ENCODE measurements at places on chromosomes 3 and 15.
A peak's percentile ranks its signal among the peaks of the same experiment; 100 is the strongest.

GRCh38 chr3:17913359-17913758 lies 170.9 kb upstream of the TBC1D5 start:
- DNase-seq, result no peak

DNA sequence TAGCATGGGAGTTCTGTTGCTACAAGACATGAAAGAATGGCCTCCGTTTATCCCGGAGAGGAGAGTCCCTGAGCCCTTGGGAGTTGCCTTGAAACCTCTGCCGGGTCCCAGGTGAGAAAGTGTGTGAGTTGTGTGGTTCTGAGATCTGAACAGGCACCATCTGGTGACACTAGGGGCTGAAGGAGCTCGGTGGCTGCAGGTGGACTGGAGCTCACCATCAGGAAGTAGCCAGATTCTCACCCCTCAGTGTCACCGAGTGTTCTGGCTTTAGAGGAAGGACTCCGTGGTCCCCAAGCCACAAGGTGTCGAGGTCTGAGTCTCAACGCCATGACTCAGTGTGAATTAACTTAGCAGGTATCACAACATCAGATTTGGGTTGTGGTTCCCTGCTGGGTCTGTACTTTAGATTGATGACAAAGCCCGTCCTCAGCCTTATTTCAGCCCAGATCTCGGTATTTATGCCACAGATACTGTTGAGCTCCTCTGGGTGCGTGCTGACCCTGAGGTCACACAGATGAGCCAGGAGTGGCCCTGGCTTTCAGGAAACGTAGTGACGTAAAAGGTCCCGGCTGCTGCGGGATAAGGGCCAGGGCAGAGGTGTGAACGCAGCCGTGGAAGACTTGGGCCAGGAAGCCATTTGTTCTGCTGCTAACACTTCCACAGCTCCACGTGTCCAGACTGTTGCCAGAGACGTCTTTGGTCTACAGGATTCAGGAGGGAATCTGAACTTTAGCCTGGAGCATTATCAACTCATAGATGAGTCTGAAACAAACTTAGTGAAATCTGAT lies 54.4 kb downstream of the PGPEP1L start:
- no peak for DNase-seq

GRCh38 chr3:140953028-140953960 lies 11.7 kb downstream of the SLC25A36 start:
- peak; percentile 76 for DNase-seq

DNA sequence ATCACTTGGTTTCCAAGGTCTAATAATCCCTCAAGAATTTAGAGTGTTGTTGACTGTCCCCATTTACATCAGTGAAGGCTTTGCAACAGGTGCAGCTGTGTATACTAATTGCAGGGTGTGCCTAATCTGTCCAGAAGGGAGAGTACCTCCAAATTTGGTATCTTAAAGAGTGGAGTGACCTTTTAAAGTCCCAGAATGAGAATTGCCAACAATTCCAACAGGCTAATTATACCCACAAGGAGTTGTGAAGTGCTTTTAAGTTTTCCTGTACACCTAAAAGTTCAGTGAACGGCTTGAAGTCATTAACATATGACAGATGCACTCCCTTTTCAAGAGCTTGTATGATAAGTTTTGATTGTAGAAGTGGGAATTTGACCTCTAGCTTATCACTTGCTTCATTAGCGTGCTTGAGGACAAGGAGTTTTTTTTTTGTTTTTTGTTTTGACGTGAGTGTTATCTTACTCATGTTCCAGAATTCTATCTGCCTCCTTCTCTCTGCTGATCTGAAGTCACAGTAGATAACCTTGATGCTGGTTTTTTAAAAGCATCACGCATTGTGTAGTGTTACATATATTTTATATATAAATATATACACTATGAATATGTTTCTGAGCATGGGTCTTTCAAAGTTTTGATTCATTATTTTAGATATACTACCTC lies 26.3 kb downstream of the CDIN1 start:
- no peak for DNase-seq

DNA sequence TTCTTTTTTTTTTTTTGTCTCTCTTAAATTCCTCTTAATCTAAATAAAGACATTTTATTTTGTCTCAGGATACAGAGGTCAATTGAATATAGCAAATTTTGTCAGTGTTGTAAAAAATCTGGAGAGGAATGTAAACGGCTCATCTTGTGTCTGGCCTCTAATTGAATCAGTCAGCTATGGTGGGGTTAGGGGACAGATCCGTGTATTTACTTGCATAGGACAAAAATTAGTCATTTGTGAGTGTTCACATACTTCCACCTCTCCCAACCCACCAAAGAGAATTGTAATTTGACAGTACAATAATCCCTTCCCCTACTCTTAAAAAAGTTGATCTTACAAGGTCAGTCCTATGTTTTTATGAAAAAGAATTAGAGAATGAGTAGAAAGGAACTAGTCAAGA lies 18.3 kb downstream of the PPARG start:
- DNase-seq, result no peak

DNA sequence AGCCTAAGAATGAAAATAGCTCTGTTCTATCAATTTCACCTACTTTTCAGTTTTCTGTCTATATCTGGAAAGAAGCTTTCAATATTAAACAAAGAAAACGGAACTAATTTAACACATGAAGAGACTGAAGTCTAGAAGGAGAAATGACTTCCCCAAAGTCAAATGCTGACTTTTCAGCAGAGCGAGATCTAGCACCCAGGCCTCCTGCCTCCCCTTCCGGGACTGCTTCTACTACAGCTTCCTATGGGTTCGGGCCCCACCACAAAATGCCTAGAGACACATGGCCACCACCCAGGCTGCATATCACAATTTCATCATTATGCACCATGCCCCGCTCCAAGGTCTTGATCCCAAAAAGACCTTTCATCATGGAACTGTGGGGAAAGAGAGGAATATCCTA lies 104.5 kb downstream of the SST start:
- no peak for DNase-seq

GRCh38 chr3:30551927-30552326 lies 54.5 kb upstream of the TGFBR2 start:
- DNase-seq, result no peak

DNA sequence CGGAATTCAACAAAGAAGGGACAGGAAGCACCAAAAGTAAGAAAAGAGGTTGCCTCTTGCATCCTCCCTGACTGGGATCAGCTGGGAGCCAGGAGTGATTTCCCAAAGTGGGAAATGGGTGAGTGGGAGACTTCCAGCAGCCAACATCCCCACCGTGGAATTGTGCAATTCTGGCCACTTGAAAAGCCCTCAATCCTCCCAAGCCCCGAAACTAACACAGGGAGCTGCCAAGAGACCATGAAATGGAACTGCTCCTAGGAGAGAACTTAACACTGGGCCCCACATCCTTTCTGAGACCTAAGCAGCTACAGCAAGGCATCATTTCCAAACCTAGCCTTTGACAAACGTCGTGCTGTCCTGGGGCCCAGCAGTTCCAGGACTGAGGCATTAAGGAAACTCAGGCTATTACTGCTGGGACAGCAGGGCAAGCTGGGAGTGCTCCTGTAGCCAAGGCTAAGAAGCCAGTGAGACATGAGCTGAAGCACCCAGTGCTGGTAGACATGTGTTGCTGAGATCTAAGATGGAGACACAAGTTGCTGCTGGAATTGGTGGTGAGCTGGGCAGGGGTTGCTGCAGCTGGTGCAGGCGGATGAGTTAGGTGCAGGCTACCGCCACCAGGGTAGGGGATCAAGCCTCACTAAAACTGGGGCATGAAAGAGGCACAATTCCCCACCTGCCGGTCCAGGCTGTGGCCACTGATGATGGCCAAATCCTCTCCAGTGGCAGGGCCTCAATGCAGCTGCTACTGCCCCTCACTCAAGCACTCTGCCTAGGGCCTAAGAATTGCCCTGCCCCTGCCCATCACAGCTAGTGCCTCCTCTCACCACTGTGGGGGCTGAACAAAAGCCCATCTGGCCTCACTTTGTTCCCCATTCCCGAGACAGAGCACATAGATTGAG lies 43.9 kb downstream of the ALDH1A2 start:
- no peak for DNase-seq

GRCh38 chr15:45276831-45277230 lies 24.8 kb downstream of the SLC28A2 start:
- DNase-seq, result peak; percentile 46

DNA sequence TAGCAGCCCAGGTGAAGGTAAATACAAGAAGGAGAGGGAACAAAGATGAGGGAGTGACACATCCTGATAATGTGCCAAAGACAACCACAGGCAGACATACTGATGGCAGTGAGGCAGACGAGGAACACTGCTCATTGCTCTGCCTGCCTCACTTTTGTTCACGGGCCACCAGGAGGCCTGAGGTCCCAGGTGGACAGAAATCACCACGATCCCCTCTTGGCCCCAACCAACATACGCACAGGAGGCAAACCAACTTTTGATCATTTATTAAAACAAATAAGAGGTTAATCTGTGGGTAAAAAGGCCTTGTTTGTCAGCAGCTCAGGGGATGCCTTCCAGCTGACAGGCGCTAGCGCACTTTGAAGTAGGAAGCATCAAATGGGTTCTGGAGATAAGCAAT lies 4.2 kb downstream of the ALG1L2 start:
- DNase-seq, result no peak

DNA sequence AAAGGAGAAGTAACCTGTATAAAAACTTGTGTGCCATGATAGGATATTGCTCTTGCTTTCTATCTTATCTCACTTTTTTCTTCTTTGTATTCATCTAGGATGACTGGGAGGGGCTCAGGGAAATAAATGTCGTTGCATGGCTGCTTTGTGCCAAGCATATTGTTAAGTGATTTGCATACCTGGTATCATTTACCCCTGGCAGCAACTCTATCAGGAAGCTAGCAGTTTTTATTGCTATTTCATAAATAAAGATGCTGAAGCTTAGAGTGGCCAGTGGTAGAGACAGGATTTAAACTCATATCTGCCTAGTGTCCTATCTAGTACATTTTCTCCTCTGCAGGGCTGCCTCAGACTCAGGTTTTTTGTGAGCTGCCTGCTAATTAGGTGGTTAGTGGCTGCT lies 253.3 kb downstream of the PTPRG start:
- DNase-seq, result no peak

- peak; percentile 56 for DNase-seq
These were observed 64.5 kb downstream of the GRIP2 start for GRCh38 chr3:14475621-14476020.
